ENCODE measurements at places on chromosomes 2 and 18. TPM values are rescaled to one million over a fixed set of nuclear protein-coding genes. Genes with fewer than 3 reads are reported as not detected.

DNA sequence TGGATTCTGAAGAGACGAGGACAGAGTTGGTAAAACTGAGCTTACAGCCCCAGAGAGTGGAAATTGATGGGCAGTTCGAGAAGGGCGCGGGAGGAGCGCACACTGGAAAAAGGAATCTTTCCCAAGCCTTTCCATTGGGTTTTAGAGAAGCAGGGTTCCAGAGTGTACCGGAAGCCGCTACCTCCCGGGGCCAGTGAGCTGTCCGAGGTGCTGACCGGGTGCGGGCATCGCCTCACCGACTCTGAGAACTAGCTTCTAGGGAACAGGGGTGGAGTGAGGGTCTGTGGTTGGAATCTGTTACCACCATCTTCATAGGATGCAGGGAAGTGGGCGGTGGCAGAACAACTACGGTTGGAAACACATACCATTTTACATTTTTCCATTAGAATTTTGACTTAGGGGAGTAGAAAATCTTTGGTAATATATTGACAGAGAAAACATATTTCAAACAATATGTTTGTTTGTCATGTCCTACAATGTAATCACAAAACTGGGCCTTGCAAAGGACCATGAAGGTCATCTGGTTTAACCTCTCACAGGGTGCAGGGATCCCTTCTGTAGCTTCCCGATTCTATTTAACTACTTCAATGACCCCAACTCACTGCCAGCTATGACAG is 724 bp downstream of the NMS start:
- no peak for DNase-seq

DNA sequence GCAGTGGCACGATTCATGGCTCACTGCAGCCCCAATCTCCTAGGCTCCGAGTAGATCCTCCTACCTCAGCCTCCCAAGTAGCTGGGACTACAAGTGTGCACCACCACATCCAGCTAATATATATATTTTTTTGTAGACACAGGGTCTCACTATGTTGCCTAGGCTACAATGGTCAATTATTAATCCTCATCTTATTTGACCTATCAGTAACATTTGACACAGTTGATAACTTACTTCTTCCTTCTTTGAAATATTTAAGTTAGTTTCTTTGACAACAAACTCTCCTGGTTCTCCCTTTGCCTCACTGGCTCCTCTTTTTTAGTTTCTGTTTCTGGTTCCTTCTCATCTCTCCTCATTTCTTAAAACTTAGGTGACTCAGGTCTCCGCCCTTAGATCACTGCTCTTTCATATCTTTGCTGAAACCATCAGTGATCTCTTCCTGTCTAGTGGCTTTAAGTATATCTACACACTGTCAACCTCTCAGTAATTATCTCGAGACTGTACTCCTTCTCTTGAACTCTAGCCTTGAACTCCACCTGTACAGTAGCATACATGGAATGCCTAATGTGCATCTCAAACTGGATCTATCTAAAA is 11.5 kb downstream of the PGAP1 start:
- DNase-seq, result no peak

- no peak for DNase-seq
Observed at GRCh38 chr2:119630121-119630520, 48.9 kb upstream of the TMEM177 start.

GRCh38 chr2:86229221-86229620 is 30.0 kb downstream of the MRPL35 start:
- no peak for DNase-seq

DNA sequence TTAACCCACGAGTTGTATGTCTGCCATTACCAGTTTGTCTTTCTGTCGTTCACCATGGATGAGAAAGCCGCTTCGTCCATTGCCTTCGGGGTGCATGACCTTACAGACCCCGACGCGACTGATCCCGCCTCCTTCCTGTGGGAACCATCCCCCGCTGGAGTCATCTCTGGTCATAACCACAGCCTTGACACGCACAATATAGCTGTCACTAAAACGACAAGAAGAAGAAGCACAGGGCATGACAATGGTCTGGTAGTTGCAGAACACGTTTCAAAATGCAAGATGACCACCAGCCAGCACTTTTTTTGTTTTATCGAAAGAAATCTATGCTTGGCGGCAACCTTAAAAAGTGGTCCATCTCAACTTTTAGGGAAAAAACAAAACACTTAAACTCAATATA is 87.7 kb downstream of the SPRED2 start:
- no peak for DNase-seq

- DNase-seq, result no peak
Observed at GRCh38 chr2:101930847-101931246, 60.9 kb upstream of the IL1R2 start.

DNA sequence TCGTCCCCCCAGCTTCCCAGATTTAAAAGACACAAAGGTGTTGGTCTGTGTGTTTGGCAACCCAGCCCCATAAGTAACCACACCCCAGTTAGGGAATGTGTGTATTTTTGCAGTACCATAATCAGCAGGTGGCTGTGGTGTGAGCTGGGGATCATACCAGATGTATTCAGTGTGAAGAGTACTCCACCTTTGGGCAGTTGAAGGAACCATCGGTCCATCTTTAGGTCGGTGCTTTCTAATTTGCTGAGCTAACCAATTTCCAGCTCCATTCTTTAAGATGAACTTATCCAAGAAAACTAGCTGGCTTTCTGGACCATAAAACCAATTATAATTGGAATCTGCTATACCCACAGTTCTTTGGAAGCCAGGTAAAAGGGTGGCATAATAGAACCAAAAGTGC is 3.2 kb downstream of the DSEL start:
- no peak for DNase-seq

- no peak for DNase-seq
Observed at GRCh38 chr18:74901362-74902146, 303.9 kb downstream of the ZNF407 start.

DNA sequence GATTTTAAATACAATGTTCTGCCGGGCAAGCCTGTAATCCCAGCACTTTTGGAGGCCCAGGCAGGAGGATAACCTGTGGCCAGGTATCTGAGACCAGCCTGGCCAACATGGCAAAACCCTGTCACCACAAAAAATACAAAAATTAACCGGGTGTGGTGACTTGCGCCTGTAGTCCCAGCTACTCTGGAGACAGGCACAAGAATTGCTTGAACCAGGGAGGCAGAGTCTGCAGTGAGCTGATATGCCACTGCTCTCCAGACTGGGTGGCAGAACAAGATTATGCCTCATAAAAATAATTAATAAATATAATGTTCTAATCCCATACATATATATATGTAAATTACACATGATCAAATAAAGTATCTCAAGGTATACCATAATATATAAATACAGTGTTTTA is 119.3 kb downstream of the C2orf74 start:
- DNase-seq, result no peak

- no peak for DNase-seq
Observed at GRCh38 chr18:6069103-6069502, 173.8 kb upstream of the TMEM200C start.

DNA sequence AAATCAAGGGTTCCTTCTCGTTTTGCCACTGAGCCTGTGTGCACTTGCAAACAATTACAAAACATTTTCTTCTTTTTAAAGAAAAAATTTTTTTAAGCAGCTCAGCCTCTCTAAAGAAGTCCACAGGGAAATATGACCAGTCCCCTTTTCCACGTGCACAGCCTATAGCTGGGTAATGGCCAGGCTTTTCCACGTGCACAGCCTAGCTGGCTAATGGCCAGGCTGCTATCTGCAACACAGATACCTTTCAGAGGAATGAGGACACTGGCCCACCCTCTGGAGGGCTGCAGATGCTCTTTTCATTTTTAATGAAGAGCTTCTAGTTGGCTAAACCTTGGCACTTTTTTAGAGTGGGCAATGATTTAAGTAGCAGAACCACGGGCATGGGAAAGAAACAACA is 46.3 kb downstream of the ASB18 start:
- no peak for DNase-seq

DNA sequence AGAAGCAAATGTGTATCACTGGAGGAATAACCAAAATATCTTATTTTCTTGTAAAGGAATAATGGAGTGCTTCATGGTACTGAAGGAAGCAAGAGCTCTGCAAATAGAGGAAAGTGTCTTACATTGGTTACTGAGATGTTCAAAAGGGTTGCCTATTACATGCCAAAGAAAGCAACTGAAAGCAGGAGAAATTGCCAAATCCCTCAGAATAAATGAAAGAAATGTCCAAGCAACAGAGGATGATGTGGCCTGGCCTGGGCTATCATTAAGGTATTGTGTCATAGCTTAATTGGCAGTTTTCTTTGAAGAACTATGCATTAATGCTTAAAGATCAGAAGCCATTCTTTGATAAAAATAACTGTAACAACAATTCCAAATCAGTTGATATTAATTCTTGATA is 173.7 kb downstream of the RAB3GAP1 start:
- DNase-seq, result no peak

DNA sequence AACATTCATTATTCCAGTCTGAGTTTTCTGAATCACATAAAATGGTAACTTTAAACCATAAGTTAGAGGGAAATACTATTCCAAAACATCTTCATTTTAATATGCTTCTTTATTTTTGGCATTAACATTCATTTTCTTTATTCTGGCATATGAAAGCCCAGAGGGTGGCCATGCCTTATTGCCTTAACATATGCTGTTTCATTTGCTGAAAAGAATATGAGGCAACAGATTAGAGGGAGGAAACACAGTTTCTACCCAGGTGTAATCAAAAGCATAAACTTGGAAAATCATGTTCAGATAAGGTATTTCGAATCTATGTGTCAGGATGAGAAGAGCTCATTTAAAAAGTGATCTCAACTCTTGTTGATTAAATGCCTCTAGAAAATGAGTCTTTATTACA is 379.9 kb upstream of the DSEL start:
- no peak for DNase-seq

GRCh38 chr2:173667014-173667413 is 298.2 kb downstream of the SP3 start:
- no peak for DNase-seq

- no peak for DNase-seq
Observed at GRCh38 chr18:56509656-56510055, 128.7 kb downstream of the TXNL1 start.

Gene CD28
- 0.07 TPM for total RNA-seq

Gene GATA6
- total RNA-seq, result 11.9 TPM

Gene SGPP2
- not detected for total RNA-seq

Gene CHST9
- total RNA-seq, result not detected

Gene NETO1
- not detected for total RNA-seq

Gene CD8A
- total RNA-seq, result not detected

Gene CNDP1
- total RNA-seq, result not detected

Gene COL3A1
- total RNA-seq, result 0.92 TPM

Gene RAPGEF4
- 6.1 TPM for total RNA-seq
